NCI-H524 (cell line): ENCODE measurements at places on chromosomes 16 and 17.

GRCh38 chr16:31265329-31266245 lies 5.8 kb downstream of the ITGAM start:
- DNase-seq, result no peak

DNA sequence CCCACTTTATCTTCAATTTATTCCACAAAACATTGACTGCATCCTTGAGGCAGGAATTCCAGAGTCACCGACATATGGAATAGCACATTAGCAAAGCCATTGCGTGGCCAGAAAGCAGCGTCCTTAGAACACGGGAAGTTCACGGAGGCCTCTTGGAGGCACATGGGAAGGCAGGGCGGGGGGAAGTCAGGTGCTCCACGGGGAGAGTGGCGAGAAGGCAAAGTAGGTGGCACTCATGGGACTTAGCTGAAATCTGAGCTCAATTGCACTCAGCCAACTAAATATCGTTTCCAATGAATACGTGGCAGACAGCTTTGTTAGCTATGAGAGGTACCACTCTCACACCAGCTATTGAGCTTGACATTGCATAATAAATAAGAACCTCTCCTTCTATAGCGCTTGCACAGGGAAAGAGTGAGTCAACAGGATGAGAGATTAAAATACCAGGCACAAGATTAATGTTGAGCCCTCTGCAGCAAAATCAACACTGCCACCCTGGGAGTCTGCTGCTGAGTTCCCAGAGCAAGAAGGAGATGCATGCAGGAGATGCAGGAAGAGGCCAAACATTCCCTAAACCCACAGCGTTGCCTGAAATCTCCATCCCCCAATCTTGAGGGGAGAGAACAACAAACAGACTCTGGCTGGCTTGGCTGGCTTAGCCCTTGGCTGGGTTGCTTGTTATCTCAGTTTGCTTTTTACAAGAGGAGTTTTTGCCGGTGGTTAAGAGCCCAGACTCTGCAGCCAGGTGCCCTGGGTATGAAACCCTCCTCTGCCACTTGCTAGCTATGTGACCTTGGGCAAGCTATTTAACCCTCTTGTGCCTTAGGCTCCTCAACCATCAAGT lies 28.8 kb downstream of the ABCC12 start:
- DNase-seq, result peak; percentile 97

DNA sequence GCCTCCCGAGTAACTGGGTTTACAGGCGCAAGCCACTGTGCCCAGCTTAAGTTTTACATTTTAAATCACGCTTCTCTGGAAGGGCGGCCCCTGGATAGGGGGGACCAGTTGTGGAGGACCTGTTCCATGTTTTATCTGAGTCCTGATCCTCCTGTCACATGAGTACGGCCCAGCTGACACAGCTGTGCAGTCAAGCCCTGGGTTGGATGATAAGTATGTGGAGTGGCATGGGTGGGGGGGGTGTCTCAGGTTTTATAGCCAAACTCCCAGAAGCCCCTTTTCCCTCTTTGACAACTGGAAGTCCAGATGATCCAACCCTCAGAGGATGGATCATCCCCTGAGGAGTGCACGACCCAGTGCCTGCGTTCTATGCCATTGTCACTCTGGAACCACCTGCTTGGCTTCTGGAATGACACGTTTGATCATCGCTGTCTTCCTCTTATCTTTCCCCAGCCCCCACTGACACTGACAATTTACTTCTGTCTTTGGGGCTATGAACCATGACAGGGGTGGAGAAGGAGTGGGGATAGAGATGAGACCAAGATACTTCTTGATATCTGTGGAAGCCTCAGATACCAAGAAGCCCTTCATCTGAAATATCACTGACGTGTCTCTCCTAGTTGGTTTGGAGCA lies 191.2 kb downstream of the MSI2 start:
- DNase-seq, result peak; percentile 62

GRCh38 chr16:27291106-27291505 lies 22.5 kb upstream of the NSMCE1 start:
- no peak for DNase-seq

GRCh38 chr17:55546991-55547664 lies 35.9 kb upstream of the SMIM36 start:
- no peak for DNase-seq

DNA sequence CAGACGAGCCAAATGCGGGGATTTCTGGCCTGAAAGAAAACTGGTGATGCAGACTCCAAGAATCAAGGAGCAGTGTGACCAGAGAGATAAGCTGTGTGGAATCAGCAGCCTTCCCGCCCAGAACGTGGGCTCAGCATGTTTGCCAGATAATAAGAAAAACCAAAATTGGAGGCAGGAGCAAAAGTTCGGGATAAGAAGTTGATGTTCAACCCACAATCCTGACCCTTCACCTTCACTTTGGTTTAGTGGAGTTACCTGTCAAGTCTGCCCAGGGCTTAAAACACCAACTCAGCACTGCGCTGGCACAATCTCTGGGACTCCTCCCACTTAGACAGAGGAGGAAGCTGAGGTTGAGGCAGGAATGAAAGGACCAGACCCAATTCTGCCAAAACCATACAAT lies 3.1 kb downstream of the SLC43A2 start:
- no peak for DNase-seq

- peak; percentile 91 for DNase-seq
These were observed 1.6 kb downstream of the NDUFB10 start for GRCh38 chr16:1960665-1961630.

DNA sequence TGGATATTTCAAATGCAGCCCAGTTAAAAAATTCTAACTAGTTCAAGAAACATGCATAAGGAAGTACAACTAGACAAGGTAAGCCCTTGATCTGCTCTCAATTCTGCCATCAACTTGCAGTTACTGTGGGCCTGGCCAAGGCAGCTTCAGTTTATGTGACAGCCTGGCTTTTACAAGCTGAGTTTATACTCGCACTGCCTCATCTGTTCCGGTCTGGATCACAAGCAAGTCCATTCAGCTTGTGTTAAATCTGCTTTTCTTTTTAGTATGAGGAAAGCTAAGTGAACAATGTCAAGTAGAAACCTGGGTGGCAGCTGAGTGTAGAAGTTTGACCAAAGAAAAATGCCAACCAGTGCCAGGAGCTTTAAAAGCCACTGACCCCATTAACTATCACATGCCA lies 76.6 kb upstream of the CORO6 start:
- no peak for DNase-seq
